Panc1 (cell line): ENCODE measurements at places on chromosomes 6 and 20. TPM values are rescaled to one million over a fixed set of nuclear protein-coding genes. Genes with fewer than 3 reads are reported as not detected.

The TAF11 gene
- total RNA-seq = 25.3 TPM

The GTSF1L gene
- total RNA-seq = not detected

The PCK1 gene
- 0.21 TPM for total RNA-seq

The PRICKLE4 gene
- 1.6 TPM for total RNA-seq

The GRM1 gene
- not detected for total RNA-seq

The PLEKHG1 gene
- total RNA-seq = 4.0 TPM

The RAB44 gene
- not detected for total RNA-seq

The ERVFRD-1 gene
- total RNA-seq = not detected

The OR12D3 gene
- not detected for total RNA-seq

The EPHA7 gene
- 8.6 TPM for total RNA-seq

The CLIC5 gene
- 0.05 TPM for total RNA-seq

The MUCL3 gene
- not detected for total RNA-seq

The POPDC3 gene
- total RNA-seq = 29.2 TPM

The RAB32 gene
- 61.5 TPM for total RNA-seq

The PBOV1 gene
- total RNA-seq = not detected

The ABCF1 gene
- 94.9 TPM for total RNA-seq

The SYCP2L gene
- 2.4 TPM for total RNA-seq

The LPA gene
- total RNA-seq = 0.21 TPM

The ZNF831 gene
- total RNA-seq = 0.03 TPM

The SLC35A1 gene
- total RNA-seq = 14.9 TPM

The OR2B2 gene
- total RNA-seq = not detected

The C20orf141 gene
- not detected for total RNA-seq

The CST4 gene
- not detected for total RNA-seq

The FNDC1 gene
- total RNA-seq = 0.23 TPM

The RHAG gene
- 0.23 TPM for total RNA-seq

The MMS22L gene
- 28.5 TPM for total RNA-seq

The PKIB gene
- total RNA-seq = 1.1 TPM

The ASIP gene
- not detected for total RNA-seq

The OR2J3 gene
- total RNA-seq = not detected

The CALHM5 gene
- not detected for total RNA-seq

The SLC22A3 gene
- total RNA-seq = not detected

The PTGIS gene
- 4.4 TPM for total RNA-seq

The CCN5 gene
- 15.2 TPM for total RNA-seq

The TINAG gene
- not detected for total RNA-seq

The ROS1 gene
- 0.10 TPM for total RNA-seq

The SLC17A1 gene
- total RNA-seq = not detected
